ENCODE measurements at places on chromosomes 6 and 20.

DNA sequence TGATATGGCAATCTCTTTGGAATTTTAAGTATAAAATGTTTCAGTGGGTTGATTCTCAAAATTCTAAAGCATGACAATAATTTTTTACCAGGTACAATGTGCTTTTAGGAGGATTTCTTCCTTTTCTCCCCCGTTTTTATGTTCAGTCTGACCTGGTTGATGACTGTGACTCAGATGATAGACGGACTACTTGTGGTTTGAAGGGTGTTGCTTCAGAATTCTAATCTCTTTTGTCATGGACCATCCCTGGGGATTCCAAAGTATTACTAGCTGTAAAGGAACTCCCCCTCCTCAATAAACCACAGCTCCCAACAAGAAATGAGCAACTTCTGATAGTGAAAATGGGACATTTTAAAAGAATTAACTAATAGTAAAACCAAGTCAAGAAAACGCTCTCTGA, 34.9 kb upstream of the TNFAIP3 start:
- no peak for DNase-seq

DNA sequence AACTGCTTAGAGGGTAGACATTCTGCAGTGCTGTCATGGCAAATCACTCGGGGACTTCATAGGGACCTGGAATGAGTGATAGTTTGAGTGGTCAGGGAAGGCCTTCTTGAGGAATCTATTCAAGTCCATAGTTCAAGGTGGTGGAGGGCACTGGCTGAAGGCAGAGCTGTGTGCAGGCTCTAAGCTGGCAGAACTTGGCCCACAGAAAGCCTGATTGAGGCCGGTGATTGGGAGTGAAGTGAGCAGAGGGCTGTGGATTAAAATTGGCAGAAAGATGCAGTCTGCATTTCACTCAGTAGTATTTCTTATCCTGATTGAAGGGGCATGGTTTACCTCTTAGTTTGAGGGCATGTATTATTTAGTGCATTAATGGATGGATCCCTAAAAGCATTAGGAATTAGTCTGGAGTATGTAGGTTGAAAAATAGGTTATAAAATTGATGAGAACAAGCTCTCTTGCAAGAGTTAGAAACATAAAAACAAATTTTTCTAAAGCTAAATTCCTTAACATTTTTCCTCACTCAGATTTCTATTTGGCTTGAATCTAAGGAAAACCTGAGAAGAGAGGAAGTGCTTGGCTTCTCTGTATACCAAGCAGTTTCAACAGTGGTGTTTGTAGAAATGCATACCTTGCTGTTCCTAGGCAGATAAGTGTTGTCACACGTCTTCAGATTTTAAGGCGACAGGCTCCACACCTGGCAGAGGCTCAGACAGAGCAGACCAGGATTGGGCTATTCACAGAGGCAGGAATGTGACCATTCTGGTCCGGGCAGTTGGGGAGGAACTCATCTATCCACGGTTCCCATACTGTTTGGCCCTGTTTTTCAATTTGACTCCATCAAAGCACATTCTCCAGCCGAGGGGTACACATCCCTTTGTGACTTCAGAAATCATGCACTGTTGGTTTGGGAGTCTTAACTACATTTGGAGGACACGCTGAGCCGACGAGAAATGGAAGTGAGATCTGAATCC, 45.2 kb downstream of the UTRN start:
- DNase-seq, result no peak

DNA sequence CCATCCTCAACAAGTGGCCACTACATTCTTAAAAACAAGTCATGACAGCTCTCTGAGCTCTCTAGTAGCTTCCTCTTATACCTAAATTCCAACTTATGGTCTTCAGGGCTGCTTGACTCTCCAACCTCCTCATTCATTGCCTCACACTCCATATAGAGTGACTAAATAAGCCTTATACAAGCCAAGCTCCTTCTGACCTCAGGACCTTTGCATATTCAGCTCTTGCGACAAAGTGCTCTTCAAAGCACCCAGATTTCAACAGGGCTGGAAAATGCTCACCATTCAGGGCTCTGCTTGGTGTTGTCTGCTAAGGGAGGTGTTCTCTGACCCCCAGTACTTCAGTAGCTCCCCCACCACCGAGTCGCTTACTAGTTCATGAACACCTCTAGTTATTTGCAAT, 3.7 kb downstream of the TREML2 start:
- no peak for DNase-seq

- DNase-seq, result no peak
These were observed 132.7 kb upstream of the MAP3K7 start for GRCh38 chr6:90719321-90720195.

GRCh38 chr6:67112120-67112519, 1405.1 kb upstream of the EYS start:
- DNase-seq, result no peak
